ENCODE measurements at places on chromosomes 6 and 20. TPM values are rescaled to one million over a fixed set of nuclear protein-coding genes. Genes with fewer than 3 reads are reported as not detected.

DNA sequence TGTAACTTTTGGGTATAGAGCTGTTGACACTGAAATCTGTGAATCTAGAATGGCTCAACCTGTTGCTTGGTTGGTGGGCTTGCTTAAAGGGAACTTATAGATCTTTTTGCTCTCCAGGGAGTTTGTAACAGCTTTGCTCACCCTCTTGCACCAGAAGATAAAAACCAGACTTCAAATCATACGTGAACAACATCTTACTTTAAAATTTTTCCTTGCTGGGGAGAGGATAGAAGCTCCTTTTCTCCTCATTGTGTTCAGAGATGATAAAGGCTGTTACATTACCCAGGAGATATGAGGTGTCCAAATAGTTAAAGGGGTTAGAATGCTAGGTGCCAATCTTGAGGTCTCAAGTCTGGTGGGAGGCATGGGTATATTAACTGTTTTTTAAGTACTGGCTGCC is 46.8 kb downstream of the RALGAPB start:
- H3K4me1 ChIP-seq = no peaks in the 10 kb centered on the region
- no peak overlapping the region for H3K27ac ChIP-seq
- peaks cover 29% of the 10 kb centered on the region for H3K36me3 ChIP-seq
- no peaks in the 10 kb centered on the region for H3K27me3 ChIP-seq
- no peak for DNase-seq

DNA sequence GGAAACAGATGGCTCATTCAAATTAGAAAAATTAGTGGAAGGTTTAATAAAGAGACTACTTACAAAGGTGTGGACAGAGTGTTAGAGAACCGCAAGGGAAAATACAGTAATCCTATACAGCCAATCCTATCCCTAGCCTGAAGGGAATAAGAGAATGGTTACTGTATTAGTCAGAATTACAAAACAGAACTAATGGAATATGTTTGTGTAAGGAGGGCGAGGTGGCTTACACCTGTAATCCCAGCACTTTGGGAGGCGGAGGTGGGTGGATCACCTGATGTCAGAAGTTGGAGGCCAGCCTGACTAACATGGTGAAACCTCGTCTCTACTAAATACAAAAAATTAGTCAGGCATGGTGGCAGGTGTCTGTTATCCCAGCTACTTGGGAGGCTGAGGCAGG is 16.3 kb upstream of the TRPC4AP start:
- H3K27ac ChIP-seq = no peak overlapping the region
- DNase-seq = no peak
- H3K27me3 ChIP-seq = no peaks in the 10 kb centered on the region
- H3K4me3 ChIP-seq = no peak overlapping the region

DNA sequence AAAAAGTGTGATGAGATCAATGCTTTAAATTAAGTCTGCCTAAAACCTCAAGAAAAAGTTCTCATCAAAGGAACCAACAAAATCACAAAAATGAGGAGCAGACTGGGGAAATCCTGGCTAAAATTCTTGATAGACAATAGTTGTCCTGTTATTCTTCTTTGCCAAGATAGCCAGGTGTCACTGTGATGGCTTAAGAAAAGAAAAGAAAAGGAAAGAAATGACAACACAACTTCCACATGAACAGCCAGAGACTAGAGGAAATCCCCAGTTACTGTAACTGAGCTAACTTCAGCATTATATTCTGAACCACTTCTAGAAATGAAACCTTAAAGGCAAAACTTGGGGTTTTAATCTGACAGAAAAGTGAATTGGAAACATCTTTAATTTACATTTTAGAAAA is 129.6 kb downstream of the CD24 start:
- H3K4me1 ChIP-seq = no peaks in the 10 kb centered on the region
- DNase-seq = no peak
- no peaks in the 10 kb centered on the region for H3K27me3 ChIP-seq
- H3K36me3 ChIP-seq = no peaks in the 10 kb centered on the region

Gene NOTCH4
- total RNA-seq = 1.9 TPM

DNA sequence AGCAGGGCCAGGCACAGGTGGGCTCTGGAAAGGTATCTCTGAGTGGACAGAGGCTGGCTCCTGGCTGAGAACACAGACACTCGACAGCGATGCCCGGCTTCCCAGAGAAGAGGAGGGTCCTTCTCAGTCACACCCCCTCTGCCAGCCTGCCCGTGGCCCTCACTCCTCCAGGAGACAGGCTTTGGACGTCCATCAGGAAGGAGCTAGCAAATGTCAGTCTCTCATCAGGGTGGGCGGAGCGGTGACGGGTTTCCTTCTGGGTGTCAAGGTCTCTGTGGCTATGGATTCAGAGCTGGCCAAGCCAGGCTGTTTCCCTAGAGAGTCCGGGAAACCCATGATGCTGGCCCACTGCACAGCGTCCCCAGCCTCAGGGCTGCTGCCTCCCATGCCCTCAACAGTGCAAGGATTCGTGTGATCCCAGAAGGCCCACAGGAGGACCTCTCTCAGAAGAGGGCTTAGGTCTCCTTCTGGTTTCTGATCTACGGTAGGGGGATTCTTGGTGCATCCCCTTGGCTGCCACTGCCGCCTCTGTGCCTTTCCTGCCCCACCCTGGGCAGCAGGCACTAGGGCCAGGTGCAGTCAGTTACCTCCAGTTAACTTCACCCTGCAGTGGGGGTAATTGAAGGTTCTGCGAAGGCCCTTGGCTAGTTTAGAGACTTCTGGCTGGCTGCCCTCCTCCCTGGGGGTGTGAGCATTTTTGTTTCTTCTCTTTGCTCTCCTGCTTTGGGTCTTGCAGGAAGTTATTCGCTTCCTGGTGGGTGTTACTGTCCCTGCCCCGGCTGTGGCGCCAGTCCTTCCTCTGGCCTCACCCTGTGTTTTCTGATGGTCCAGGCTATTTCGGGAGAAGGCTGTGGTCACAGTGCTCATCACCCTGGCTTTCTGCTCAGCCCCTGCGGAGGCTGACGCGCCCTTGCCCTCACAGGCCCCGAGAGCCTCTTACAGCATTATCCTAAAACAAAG is 80.2 kb downstream of the CDH4 start:
- H3K4me1 ChIP-seq = peaks cover 6% of the 10 kb centered on the region
- H3K27ac ChIP-seq = no peak overlapping the region
- no peak overlapping the region for H3K4me3 ChIP-seq
- no peaks in the 10 kb centered on the region for H3K36me3 ChIP-seq
- H3K27me3 ChIP-seq = peaks cover 6% of the 10 kb centered on the region
- DNase-seq = no peak

GRCh38 chr6:80181352-80182081 is 75.0 kb downstream of the BCKDHB start:
- no peak overlapping the region for H3K27ac ChIP-seq
- H3K36me3 ChIP-seq = peaks cover 3% of the 10 kb centered on the region
- no peak overlapping the region for H3K4me3 ChIP-seq
- no peaks in the 10 kb centered on the region for H3K27me3 ChIP-seq
- no peaks in the 10 kb centered on the region for H3K4me1 ChIP-seq
- DNase-seq = no peak

Data from type B pancreatic cell (in vitro differentiated cells).